AG04449 (cell line): ENCODE measurements at places on chromosomes 13 and 19.
A peak's percentile ranks its signal among the peaks of the same experiment; 100 is the strongest.

- no peak for DNase-seq
These were observed 22.7 kb downstream of the TFDP1 start for GRCh38 chr13:113607056-113607888.

DNA sequence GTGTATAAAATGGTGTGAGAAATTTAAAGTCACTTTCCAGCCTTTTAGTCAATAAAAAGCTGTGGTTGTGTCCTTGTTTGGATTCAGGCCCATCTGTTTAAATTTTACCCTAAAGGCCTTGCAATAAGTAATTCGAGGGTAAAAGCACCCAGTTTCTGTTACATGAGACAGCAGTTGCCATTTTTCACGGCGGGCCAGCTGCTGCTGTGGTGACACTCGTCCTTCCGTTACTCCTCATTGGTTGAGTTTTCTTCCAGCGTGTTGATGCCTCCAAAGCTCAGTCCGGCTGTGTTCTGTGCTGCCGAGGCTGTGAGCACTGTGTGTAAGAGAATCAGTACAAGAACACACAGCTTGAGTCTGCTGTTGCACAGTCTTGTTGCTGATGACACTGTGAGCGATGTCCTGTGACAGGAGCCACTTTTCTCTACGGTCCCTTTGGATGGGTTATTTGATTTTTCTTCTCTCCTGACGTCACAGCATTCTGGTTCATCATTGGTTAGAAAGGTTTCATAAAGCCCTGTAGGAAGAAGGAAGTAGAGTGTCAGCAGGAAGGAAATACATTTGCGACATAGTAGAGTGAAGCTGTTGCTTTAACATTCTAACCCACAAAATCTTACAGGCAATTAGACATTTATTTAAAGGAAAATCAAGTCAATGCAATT is 602.5 kb upstream of the ARGLU1 start:
- DNase-seq, result no peak

- DNase-seq, result no peak
These were observed 220.8 kb upstream of the MAB21L1 start for GRCh38 chr13:35697186-35697730.

GRCh38 chr19:41430922-41431321 is 3.7 kb upstream of the B3GNT8 start:
- no peak for DNase-seq

DNA sequence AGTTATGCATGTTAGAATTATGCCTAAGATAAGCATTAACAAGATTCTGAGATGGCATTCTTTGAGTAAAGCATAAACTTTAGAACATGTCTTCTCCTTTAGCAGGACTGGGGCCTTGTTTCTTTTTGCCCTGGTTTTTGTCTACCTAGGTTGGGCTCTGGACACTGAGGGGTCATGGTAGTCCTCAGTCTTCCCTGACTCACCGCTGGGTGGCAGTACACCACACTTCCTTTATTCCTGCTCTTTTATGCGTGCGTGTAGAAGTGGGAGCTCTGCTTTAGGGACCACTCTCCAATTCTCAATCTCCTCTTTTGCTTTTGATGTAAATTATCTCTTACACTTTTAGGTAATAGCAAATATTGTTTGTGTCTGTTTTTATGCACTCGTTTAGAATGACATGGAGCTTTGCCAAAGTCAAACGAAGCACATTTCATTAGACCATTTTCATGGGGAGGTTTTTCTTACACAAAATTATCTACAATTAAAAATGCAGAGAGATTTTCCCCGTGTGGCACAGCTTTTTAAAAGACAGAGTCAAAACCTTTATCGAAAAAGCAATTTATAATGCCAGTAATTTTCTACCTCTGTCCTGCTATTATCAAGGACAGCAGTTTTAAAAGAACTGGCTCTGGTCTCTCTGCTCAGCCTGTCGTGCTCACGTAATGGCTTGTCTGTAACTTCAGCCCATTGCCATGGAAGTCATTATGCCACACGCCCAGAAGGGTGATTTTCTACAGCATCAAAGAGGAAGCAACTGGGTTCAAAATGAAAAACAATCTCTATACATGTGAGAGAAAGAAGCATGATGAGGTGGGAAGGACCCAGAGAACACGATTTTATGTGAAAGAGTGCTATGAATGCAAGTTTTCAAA is 413.9 kb downstream of the COG6 start:
- DNase-seq, result no peak

- no peak for DNase-seq
These were observed 52.7 kb downstream of the TRPM4 start for GRCh38 chr19:49210108-49210900.

- peak; percentile 81 for DNase-seq
These were observed 9.7 kb upstream of the GIPC1 start for GRCh38 chr19:14505488-14506239.

DNA sequence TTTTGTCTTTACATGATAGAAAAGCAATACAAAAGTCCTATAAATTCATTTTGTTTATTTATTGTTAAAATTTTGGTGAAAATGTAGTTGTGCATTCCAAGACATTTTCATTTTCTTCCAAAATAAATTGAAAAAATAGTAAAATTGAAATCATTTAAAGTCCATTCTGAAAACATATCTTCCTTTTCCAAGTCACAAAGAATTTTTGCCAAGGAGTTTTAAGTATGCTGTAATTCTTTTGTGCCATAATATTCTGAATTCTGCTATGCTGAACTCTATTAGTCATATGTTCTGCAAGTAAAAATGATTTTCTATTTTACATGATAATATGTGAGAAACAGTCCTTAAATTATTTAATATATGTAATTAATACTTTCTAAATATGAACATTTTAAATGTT is 879.6 kb upstream of the SLC10A2 start:
- DNase-seq, result no peak

GRCh38 chr13:41276824-41277223 is 13.4 kb upstream of the MTRF1 start:
- no peak for DNase-seq

GRCh38 chr13:73661066-73661465 is 473.1 kb downstream of the KLF12 start:
- no peak for DNase-seq

DNA sequence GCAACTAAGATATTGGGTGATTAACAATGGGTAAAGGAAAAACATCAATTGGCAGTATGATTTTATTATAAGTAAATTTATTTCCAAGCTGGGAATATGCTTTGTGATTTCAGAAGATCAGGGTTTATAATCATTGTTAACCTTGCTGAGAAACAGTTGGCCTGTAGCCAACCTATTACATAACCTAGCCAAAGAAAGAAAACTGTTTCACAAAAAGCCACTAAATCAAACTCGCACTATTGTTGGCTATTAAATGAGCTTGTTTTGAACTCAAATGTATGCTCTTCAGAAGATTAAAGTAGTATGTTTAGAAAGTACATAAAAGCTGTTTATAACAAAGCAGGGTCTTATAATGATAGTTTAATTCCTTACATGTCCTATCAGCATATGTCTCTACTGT is 151.7 kb downstream of the LHFPL6 start:
- DNase-seq, result no peak

DNA sequence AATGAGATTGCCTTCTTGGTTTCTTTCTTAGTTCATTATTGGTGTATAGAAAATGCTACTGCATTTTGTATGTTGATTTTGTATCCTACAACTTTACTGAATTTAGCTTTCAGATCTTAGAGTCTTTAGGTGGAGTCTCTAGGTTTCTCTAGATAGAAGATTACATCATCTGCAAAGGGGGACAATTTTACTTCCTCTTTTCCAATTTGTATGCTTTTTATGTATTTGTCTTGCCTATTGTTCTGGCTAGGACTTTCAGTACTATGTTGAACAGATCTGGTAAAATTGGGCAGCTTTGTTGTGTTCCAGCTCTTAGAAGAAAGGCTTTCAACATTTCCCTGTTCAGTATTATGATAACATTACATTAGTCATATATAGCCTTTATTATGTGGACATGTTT is 101.0 kb upstream of the SPRY2 start:
- DNase-seq, result no peak

DNA sequence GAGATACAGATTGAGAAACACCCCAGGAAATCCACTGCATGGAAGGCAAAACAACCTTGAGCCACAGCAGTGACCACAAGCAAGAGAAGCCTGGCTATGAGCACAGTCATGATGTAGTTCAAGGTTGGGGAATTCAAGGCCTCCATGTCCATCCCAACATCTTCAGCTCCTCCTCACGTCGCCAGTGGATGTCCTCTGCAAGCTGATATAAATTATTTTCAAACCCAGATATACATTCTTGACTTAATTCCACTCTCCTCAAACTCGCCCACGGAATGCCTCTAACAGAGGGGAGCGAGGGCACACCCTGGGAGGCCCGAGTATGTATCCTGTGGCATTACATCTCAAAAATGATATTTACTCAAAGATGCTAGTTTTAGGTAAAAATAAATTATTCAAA is 105.5 kb downstream of the SHISA2 start:
- no peak for DNase-seq

DNA sequence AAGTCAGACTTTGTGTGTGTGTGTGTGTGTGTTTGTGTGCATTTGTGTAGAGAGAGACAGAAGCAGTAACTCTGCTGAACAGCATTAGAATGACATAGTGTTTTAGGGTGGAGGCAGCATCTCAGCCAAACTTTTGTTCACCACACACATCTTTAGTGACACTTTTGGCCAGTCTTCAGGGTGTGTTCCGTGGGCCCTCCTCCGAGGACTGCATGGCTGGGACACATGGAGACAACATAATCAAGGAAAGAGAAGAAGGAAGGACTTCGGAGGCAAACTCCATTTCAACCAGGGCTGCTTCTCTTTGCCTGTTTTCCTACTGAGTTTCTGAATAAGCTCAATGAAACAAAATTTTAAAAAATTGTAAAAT is 205.1 kb downstream of the LHFPL6 start:
- DNase-seq, result no peak

GRCh38 chr19:40191836-40192646 is 815 bp downstream of the MAP3K10 start:
- no peak for DNase-seq
